ENCODE measurements at places on chromosomes 1 and 21.

DNA sequence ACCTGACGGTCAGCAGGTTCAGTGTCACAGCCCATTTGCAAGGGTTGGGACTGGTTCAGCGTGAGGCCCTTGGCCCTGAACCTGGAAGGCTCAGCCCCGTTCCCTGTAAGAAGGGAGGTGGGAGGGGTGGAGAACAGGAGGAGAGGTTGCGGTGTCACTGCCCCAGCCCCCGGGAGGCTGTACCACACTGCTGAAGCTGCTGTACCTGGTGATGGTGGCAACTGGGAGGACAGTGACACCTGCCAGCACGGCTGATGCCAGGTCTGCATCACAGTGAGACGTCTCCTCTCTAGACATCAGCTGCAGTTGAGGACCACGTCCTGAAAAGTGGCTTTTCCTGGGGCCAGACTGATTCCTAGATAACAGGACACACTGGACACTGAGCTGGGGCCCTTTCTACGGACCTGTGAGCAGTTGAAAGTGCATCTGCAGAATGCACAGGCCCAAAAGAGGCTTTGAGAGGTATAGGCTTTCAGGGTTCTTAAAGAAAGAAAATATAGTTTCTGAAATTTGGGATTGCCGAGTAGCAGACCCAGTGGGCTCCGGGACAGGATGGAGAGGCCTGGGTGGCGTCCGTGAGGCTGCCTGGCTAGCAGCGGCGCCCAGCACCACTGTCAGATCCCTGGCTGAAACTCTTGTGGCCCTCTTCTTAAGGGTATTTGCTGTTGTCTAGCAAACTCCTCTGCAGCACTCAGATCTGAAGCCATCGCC lies 47.7 kb downstream of the COQ8A start:
- no peak for DNase-seq

DNA sequence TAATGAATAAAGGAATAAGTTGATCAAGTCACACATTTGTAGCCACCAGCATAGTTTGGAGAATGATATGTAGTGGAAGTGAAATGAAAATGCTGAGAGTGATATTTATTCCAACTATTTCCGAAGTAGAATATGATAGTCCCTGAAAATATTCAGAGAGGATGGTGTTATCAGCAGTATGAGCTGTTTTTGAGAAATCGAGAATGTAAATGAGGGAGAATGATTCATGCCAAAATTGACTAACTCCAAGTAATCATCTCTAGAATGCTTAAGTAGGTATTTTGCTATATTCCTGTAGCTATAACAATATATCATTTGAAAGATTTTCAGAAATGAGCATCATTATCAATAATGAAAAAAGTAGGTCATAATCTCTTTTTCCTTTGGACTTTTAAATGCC lies 178.9 kb downstream of the PDE4B start:
- no peak for DNase-seq

DNA sequence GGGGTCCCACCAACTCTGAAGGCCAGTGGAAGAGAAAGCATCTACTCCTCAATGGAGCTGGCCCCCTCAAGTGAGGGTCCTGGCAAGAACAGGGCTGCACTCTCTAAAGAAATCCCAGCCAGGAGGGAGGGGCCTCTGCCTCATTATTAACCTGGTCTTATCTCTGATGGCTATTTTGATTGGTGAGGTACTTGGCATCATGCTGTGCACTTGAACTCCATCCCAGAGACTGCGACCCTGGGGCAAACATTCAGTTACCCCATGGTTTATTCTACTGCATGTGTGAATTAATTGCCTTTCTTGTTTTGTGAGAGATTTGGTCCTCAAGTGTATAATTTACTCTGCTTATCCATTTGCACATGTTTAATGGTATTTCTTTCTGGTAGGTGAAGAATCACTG lies 55.0 kb upstream of the ETV3 start:
- no peak for DNase-seq

- no peak for DNase-seq
Measured at GRCh38 chr1:177181280-177181630, 10.5 kb downstream of the BRINP2 start.

Measured in Panc1 (cell line).